Activated T-helper 1 cell treated with anti-CD3 and anti-CD28 coated beads, Interleukin-12 subunit alpha, Interleukin-12 subunit beta, Interleukin-2, Interleukin-4 antibody, amounts not matched to agents 30 ng/mL and 10 ng/mL and 1 ng/mL, durations not matched to agents 14 hours and 24 hours and 36 hours (primary cell): ENCODE measurements at places on chromosomes 12 and 14. TPM values are rescaled to one million over a fixed set of nuclear protein-coding genes. Genes with fewer than 3 reads are reported as not detected.

DNA sequence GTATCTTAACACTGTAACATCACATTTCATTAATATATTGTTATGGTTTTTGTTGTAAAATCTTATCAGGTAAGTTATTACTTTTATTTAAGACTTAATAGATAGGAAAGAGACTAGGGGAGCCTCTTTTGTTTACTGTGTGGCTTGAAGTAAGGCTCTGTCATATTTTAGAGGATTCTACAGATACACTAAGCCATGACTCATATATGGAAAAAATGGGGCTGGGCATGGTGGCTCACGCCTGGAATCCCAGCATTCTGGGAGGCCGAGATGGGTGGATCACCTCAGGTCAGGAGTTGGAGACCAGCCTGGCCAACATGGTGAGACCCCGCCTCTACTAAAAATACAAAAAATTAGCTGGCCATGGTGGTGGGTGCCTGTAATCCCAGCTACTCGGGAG, 23.6 kb upstream of the NPFF start:
- peaks cover 29% of the 10 kb centered on the region for H3K36me3 ChIP-seq
- no peak for DNase-seq
- no peak overlapping the region for H3K4me3 ChIP-seq
- no peak overlapping the region for H3K27ac ChIP-seq
- no peaks in the 10 kb centered on the region for H3K4me1 ChIP-seq

The CMA1 gene
- total RNA-seq, result not detected in 2 replicates

- no peak overlapping the region for H3K27ac ChIP-seq
- no peak overlapping the region for H3K4me3 ChIP-seq
- DNase-seq, result no peak
- H3K36me3 ChIP-seq, result peaks cover 54% of the 10 kb centered on the region
- H3K4me1 ChIP-seq, result no peaks in the 10 kb centered on the region
Measured at GRCh38 chr12:43742106-43742505, 16.5 kb downstream of the PUS7L start.

The KCNK10 gene
- total RNA-seq, result not detected in 2 replicates

The TRIAP1 gene
- 50.7 and 55.7 TPM in 2 replicates for total RNA-seq

DNA sequence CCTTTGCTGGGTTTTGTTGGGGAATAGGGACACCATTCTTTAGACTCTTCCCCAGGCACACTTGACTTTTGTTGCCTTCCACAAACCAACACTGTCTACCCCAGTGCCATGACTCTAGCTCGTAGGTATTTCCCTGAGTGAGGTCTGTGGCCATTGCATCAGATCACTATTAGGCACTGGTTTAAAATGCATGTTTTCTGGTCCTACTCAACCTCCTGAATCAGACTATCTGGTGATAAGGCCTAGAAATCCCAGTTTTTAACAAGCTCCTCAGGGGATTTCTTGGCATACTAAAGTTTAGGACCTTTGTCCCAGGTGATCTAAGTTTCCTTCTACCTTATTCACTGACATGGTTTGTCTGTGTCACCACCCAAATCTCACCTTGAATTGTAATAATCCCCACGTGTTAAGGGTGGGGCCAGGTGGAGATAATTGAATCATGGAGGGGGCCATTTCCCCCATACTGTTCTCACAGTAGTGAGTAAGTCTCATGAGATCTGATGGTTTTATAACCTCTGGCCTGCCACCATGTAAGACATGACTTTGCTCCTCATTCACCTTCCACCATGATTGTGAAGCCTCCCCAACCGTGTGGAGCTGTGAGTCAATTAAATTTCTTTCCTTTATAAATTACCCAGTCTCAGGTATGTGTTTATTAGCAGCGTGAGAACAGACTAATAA, 87.8 kb upstream of the PSMC1 start:
- no peaks in the 10 kb centered on the region for H3K36me3 ChIP-seq
- no peak for DNase-seq
- H3K27me3 ChIP-seq, result peaks cover 11% of the 10 kb centered on the region
- H3K4me1 ChIP-seq, result no peaks in the 10 kb centered on the region
- no peak overlapping the region for H3K4me3 ChIP-seq

The PMCH gene
- 3.1 and 4.3 TPM in 2 replicates for total RNA-seq
